Esophagus squamous epithelium (tissue), 5 donors: ENCODE measurements at places on chromosomes 7 and 10.

DNA sequence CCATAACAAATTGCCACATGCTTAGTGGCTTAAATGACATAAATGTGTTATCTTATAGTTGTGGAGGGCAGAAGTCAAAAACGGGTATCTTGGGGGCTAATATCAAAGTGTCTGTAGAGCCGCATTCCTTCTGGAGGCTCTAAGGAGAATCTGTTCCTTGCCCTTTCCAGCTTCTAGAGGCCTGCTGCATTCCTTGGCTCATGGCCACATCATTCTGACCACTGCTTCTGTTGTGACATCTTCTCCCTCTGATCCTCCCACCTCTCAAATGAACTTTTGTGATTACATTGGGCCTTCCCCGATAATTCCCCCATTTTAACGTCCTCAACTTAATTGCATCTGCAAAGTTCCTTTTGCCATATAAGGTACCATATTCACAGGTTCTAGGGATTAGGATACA lies 76.1 kb downstream of the CYP26A1 start:
- no peak for DNase-seq

GRCh38 chr7:45001138-45001694 lies 1.2 kb downstream of the CCM2 start:
- no peak for DNase-seq

DNA sequence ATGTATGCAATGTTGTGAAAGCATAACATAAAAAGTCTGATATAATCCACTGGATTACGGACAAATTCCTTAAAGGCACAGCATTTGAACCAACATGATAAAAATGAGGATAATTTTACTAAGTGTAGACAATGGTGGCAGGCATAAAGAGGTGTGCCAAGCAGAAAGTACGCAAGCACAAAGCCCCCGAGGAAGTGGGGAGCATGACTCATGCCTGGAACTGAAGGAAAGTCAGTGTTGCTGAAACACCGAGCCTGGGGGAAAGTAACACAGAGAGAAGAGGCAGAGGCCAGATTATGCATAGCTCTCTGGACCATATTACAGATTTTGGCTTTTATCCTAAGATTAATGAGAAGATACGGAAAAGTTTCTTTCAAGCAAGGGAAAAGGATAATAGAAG lies 490.0 kb upstream of the PHF14 start:
- DNase-seq = no peak

- no peak for DNase-seq
Measured at GRCh38 chr7:63067897-63068585, 930.6 kb upstream of the ZNF722 start.

DNA sequence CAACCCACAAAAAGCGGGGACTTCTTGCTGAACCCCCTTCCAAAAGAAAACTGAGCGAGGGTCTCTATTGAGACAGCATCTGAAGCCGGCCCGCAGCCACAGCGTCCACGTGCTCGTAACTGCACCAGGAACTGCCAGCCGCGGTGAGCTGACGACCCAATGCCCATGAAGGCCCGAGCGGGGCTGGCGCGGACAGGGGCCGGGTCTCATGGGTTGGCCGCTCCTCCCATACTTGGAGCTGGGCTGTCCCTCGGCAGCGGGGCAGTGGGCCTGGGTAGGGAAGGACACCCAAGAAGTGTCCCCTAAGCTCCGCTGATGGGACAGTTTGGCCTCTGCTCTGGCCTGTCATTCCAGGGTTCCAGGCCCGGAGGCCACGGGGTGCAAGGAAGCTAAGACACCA lies 22.3 kb downstream of the CYP2W1 start:
- no peak for DNase-seq

DNA sequence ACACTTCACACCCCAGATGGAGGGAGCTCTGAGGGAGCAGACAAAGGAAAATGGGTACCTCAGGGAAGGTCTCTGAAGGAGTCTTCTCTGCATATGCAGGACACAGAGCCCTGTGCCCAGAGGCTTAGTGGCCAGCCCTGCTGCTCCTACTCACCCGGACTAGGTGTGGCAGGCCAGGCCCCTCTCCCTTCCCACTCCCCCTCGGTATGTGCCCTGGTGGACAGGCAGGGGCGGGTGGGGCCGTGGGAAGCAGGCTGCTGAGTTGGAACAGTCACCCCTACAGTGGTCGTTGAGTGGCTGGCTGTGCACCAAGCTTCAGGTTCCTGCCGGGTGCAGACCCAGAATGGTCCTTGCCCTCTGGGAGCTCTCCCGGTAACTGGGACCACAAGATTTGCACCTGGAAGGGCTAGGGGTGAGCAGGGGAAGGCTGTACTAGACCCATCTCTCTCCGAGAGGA lies 68.6 kb downstream of the ZMIZ1 start:
- no peak for DNase-seq

DNA sequence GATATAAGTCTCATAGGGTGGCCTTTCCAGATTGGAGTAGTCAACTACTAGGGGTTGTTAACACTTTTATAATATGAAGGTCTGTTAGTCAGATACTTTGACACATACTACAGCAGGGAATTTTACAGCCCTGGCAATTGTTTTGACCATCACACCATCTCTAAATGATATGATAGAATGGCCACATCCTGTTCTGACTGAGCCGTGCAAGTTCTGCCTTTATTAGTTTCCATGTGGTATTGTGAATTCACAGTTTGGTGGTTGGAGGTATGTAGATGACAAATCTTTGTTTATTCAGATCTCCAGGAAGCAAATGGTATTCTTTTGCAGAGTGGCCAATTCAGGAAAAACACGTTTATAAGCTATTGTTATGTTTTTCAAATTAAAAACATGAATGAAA lies 83.0 kb downstream of the NRG3 start:
- DNase-seq = no peak

DNA sequence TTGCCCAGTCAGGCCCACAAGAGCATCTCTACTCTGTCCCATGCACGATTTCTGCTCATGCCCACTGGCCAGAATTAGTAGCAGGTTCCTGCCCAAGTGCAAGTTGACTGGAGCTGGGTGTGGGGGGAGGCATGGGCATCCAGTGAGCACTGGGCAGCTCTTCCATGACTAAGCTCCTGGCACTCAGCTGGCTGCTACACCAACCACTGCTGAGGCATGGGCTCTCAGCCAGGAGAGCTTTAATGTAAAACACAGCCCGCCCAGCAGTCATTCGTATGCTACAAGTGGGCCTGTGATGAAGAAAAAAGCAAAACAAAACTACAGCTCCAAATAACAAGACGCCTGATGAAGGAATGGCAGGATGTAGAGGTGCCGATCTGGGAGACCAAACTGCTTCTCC lies 335.4 kb upstream of the PFKP start:
- DNase-seq = no peak
